ENCODE measurements at places on chromosomes 4 and X. TPM values are rescaled to one million over a fixed set of nuclear protein-coding genes. Genes with fewer than 3 reads are reported as not detected.

DNA sequence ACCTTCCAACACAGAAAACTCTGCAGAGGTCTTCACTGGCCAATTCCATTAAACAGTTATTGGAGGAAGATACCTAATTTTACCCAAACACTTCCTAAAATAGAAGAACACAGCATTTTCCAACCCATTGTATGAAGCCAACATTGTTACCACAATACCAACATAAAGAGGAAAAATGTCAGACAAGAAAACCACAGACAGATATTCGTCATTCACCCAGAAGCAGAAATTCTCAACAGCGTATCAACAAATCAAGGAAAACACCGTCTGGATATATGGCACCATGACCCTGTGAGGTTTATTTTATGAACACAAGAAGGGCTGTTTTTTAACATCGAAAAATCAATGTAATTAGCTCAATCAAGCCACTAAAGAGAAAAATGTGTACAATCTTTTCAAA, 255.6 kb downstream of the ASMT start:
- no peaks in the 10 kb centered on the region for H3K27me3 ChIP-seq
- no peak for DNase-seq
- no peak overlapping the region for H3K4me3 ChIP-seq
- H3K4me1 ChIP-seq = no peaks in the 10 kb centered on the region
- no peaks in the 10 kb centered on the region for H3K36me3 ChIP-seq
- no peak overlapping the region for H3K27ac ChIP-seq

GRCh38 chr4:131093303-131093702, 1997.4 kb downstream of the C4orf33 start:
- no peaks in the 10 kb centered on the region for H3K27me3 ChIP-seq
- H3K27ac ChIP-seq = no peak overlapping the region
- no peak for DNase-seq
- no peaks in the 10 kb centered on the region for H3K36me3 ChIP-seq

DNA sequence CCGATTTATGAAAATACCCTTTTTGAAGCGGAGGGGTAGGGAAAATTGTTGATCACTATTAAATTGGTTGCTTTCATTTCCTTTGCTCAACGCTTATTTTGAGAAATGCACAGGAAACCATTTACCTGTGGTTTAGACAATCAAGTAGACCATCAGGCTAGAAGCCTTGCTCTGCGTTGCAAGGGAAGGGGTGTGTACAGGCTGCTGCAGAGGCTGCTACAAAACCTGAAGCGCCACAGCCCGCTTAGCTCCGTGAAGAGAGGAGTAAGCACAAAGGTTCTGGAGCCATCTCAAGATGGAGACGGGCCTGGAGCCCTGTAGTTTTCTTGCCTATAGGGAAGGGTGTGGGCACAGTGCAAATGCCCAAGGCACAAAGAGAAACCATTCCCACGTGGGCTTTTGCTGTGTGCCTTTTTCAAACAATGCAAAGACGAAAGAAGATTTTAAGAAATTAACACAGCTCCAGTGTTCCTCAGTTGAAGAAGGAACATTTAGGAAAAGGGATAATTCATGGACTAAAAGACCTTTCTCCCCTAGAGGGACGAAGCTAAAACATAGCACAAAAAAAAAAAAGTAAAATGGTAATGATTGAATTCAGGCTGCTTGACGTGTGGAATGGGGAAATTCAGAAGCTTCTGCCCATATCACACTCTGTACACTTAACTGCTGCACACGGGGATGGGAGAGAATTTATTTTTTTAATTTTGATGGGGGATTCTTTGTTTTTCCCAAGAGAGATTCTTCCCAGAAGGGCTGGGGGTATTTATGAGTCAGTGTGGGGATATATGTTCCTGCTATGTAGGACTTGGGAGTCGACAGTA, 3.5 kb downstream of the TMSB4X start:
- H3K4me1 ChIP-seq = peaks cover 7% of the 10 kb centered on the region
- no peak overlapping the region for H3K4me3 ChIP-seq
- H3K27me3 ChIP-seq = peaks cover 24% of the 10 kb centered on the region
- H3K27ac ChIP-seq = peak overlapping the region; percentile 5
- H3K36me3 ChIP-seq = no peaks in the 10 kb centered on the region

DNA sequence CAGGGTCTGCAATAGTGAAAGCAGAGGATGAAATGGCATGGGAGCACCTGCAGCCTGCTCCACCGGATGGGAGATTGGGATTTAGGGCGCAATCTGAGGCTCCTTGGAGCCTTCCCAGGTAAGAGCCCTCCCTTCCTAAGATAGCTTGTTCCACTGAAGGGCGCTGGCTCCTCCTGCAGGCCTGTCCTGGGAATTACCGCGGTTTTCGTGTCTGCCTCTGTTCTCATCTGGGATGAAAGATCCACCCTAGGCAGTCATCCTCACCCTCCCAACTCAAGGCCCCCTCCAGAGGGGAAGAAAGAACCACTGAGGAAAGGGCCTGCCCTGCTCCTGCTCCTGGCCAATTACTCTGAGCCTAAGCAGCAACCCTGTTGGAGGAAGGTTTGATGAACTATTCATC, 547.5 kb downstream of the SMARCA1 start:
- peak; percentile 4 for DNase-seq
- H3K4me1 ChIP-seq = no peaks in the 10 kb centered on the region
- H3K27me3 ChIP-seq = no peaks in the 10 kb centered on the region
- H3K4me3 ChIP-seq = no peak overlapping the region
- H3K36me3 ChIP-seq = no peaks in the 10 kb centered on the region
- H3K27ac ChIP-seq = no peak overlapping the region

DNA sequence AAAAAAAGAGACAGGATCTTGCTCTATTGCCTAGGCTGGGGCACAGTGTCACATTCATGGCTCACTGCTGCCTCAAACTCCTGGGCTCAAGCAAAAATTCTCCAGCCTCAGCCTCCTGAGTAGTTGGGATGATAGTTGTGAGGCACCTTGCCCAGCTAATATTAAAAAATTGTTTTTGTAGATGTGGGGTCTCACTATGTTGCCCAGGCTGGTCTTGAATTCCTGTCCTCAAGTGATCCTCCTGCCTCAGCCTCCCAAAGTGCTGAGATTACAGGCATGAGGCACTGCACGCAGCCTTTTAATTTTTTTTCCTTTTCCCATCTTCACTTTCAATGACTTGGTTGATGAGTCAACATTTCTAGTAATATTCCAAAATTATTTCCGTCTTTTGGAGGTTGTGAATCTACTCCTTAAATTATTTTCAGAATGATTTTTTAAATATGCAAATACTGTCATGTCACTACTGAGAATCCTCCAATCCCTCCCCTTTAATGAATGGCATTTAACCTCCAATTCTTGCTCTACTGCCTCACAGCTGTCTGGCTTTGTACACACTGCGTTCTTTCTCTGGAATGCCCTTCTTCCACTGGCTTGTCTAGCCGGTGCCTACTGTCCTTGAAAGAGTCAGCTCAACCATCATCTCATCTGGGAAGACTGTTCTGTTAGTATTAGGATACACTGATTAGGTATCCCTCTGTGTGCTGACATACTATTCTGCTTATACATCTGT, 27.5 kb upstream of the DCTD start:
- H3K4me1 ChIP-seq = no peaks in the 10 kb centered on the region
- H3K27me3 ChIP-seq = no peaks in the 10 kb centered on the region

DNA sequence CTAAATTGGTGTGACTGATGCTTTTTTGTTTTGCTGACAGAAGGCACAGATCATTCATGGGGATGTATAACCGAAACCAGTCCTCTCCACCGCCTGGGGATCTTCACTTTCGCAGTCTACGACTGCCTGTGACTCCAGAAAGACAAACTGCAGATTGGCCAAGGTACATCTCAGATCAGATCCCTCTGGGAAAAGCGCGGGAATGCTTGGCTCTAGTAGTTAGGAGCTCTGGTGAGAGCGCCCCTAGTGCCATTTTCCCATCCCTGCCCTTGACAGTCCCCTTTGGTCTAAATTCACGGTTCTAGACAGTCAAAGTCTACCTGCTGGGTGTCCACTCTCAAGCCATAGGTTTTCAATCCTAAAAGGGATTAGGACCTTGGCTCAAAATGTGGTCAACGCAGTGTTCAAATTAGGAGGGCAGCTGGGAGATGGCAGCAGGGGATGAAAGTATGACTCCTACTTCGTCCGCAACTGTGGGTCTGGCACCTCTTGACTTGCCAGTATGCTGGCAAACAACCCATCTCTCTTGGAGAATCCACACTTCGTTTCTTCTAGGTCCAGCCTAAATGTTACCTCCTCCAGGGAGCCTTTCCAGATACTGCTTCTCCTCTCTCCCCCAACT, 6.9 kb upstream of the HAND2 start:
- H3K4me1 ChIP-seq = peaks cover 27% of the 10 kb centered on the region
- no peak for DNase-seq
- H3K27ac ChIP-seq = no peak overlapping the region
- H3K4me3 ChIP-seq = no peak overlapping the region
- H3K27me3 ChIP-seq = peaks cover 4% of the 10 kb centered on the region

- H3K27me3 ChIP-seq = no peaks in the 10 kb centered on the region
- H3K4me3 ChIP-seq = no peak overlapping the region
- H3K27ac ChIP-seq = no peak overlapping the region
- peaks cover 17% of the 10 kb centered on the region for H3K4me1 ChIP-seq
- H3K36me3 ChIP-seq = no peaks in the 10 kb centered on the region
These were observed 126.7 kb downstream of the FRYL start for GRCh38 chr4:48653217-48654014.

DNA sequence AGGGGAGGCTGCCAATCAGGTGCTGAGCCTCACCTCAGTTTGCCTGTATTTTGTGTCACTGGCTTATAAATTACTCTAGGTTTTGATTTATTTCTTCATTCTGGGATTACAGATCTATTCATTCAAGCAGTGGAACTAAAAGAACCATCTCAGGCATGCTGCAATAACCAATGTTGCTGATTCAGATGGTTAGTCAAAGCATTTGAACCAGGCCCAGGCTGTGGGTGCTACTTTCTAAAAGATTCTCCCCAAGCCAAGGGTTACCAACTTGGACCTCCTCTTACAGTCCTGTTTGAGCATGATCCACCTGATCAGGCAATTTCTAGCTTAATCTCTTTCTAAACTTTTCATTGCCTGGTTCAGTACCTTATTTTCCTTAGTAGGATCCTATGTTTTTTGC, 67.2 kb downstream of the TMEM131L start:
- no peak overlapping the region for H3K4me3 ChIP-seq
- no peaks in the 10 kb centered on the region for H3K36me3 ChIP-seq
- no peak overlapping the region for H3K27ac ChIP-seq
- no peaks in the 10 kb centered on the region for H3K27me3 ChIP-seq
- DNase-seq = no peak

- no peak for DNase-seq
- H3K36me3 ChIP-seq = no peaks in the 10 kb centered on the region
- H3K27ac ChIP-seq = no peak overlapping the region
These were observed 125.0 kb downstream of the RASGEF1B start for GRCh38 chr4:81346719-81347118.

DNA sequence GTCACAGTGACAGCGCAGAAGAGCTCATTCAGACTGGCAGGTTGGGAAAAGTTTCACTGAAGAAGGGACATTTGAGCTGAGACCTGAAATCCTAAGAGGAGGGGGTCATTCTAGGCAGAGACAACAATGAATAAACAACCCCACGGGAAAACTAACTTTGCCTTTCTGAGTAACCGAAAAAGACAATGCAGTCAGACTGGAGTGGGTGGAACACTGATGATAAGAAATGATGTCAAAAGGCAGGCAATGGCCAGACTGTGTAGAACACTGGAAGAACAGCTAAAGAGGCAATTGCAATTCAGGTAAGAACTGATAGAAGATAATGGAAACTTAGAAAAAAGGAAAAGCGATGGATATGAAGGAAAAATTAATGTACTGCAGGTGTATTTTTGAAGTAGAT, 73.8 kb downstream of the CHIC2 start:
- no peaks in the 10 kb centered on the region for H3K4me1 ChIP-seq
- no peak for DNase-seq
- no peak overlapping the region for H3K4me3 ChIP-seq
- H3K27me3 ChIP-seq = no peaks in the 10 kb centered on the region
- H3K36me3 ChIP-seq = no peaks in the 10 kb centered on the region

GRCh38 chr4:19025031-19025430, 1003.5 kb upstream of the LCORL start:
- DNase-seq = no peak
- H3K27ac ChIP-seq = no peak overlapping the region
- H3K36me3 ChIP-seq = no peaks in the 10 kb centered on the region
- H3K4me3 ChIP-seq = no peak overlapping the region
- H3K27me3 ChIP-seq = no peaks in the 10 kb centered on the region

GRCh38 chr4:24632011-24632410, 47.7 kb upstream of the DHX15 start:
- H3K27me3 ChIP-seq = no peaks in the 10 kb centered on the region
- no peaks in the 10 kb centered on the region for H3K36me3 ChIP-seq
- no peak overlapping the region for H3K4me3 ChIP-seq
- no peak for DNase-seq

DNA sequence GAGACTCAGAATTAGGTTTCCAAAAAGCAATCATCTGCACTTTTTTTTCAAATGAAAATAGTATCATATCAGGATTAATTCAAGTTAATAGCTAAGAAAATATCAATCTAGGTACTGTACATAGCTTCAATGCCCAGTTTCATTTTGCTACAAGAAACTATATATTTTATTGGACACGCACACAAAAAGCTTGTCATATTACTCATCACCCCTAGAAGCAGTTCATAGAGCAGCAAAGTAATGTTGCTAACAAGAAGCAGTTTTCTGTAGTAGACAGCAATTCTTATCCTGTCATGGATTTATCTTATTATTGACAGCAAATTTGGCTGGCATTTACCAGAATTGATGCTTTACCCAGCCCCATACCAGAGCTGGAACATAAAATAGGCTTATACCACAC, 52.3 kb upstream of the LSM6 start:
- H3K4me3 ChIP-seq = no peak overlapping the region
- no peak for DNase-seq
- no peaks in the 10 kb centered on the region for H3K4me1 ChIP-seq
- no peaks in the 10 kb centered on the region for H3K36me3 ChIP-seq
- H3K27ac ChIP-seq = no peak overlapping the region

Gene IL9R
- total RNA-seq = not detected

Gene IBSP
- total RNA-seq = not detected

Gene SH2D1A
- total RNA-seq = not detected

Gene FGG
- not detected for total RNA-seq

Gene ZNF185
- total RNA-seq = 17.1 TPM

Gene ZCCHC18
- total RNA-seq = 2.0 TPM
